GM03348 (cell line): ENCODE measurements at places on chromosomes 5 and 9.
A peak's percentile ranks its signal among the peaks of the same experiment; 100 is the strongest.

GRCh38 chr5:23352446-23352845, 155.0 kb upstream of the PRDM9 start:
- DNase-seq = no peak

- no peak for DNase-seq
Observed at GRCh38 chr9:33120620-33121019, 44.1 kb upstream of the SMU1 start.

DNA sequence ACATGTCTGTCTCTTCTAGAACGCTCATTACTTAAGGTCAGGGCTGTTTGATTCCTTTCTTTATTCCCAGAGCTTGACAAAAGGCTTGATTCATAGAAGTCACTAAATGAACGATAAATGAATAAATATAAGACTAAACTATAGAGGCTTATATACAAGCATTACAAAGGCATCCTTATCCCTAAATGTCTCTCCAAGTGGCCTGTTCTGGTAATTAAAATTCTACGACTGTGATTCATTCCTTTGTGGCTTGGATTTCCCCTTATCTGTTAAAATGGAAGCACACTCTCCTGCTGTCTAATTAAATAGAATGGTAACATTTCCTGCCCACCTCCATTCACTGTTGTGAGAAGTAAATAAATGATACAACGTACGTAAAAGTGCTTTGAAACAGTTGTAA, 49.5 kb downstream of the C7 start:
- DNase-seq = no peak

DNA sequence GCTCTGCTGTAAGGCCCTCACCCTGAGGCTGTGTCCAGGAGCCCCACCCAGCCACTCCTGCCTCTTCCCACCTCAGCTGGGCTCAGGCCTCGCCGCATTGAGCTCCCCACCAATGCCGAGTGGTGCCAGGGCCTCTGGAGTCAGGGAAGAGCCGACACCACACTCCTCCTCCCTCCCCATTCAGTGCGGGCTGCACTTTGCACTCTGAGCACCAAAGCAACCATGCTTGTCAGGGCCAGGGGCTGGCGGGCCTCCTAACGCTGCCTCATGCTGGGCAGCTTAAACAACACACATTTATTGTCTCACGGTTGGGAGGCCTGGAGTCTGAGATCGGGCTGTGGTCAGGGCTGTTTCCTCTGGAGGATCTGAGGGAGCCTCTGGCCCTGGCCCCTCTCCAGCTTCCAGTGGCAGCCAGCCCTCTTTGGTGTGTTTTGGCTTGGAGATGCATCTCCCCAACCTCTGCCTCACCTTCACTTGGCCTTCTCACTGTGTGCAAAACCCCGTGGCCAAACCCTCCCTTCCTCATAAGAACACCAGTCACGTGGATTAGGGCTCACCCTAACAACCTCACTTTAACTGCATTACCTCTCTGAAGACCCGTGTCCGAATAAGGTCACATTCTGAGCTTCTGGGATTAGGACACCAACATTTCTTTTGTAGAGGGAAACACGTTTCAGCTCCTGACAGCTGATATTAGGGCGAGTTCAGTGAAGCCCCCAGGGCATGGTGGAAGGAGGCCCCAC, 157.8 kb downstream of the MED10 start:
- DNase-seq = no peak

DNA sequence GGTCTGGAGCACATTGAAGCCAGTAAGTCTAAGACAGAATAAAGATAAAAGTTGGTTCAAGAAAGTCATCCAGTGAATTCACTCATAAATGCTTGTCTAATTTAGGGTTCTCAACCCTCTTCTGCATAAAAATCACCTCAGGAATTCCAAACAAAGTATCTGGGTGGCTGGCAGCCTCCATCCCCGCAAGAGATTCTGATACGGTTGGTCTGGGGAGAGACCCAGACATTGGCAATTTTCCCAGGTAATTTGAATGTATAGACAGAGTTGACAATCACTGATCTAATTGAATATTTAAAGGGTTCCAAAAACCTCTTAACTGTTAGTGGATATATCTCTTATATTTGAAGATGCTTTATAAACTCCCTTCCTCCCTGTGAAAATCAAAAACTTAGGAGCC, 14.9 kb downstream of the ADAMTSL1 start:
- DNase-seq = no peak

DNA sequence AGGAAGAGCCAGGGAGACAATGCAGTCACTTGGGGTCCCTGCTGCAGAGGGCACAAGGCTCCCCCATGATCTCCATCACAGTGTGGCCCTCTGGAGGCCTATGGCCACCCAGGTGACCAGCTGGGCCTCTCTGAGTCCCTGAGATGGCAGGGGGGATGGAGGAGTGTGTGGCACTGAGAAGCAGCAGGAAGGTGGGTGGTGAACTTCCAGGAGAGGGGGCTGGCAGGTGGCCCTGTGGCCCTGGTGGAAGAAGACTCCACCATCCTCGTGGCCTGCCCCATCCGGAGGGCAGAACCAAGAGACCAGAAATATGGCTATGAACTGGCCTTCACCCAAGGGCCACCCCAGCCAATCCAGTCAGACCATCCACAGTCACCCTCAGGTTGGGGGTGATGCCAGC, 31.7 kb upstream of the AFAP1L1 start:
- no peak for DNase-seq

GRCh38 chr9:134515026-134515821, 126.4 kb upstream of the COL5A1 start:
- peak; percentile 47 for DNase-seq

DNA sequence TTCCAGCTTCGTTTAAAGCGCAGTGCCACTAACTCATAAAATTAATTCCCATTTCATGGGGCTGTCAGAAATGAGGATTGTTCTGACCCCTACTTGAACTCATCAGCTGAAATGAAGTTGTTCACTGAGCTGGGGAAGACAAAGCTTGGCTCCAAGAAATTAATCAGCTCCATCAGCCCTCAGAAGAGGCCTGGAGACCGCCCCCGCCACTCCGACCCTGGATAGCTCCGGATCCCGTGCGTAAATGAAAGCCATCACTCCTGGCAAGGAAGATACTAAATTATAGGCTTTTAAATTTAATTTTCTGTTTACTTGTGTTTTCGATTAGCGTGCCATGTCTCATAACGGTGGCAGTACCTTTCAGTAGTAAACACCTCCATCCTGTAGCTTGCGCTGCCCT, 142.8 kb upstream of the IRX2 start:
- no peak for DNase-seq

DNA sequence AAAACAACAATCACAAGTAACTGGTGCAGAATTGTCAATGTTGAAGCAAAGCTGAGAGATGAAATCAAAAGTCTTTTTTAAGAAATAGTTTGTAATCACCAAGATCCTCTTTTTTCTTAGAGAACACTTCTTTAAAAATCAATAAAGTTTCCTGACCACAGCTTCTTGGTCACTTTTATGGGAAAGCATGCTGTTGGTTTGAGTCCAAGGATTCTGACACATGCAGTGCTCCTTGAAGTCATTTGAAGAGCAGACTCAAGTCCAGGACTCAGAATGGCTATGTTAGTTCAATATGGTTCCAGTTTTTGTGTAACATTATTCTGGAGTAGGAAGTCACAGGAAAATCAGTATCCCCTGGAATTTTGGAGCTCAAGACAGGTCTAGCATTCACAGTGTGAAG, 480.6 kb downstream of the NR2F1-AS1 start:
- peak; percentile 14 for DNase-seq

GRCh38 chr9:117416856-117417255, 2.0 kb upstream of the ASTN2 start:
- no peak for DNase-seq

GRCh38 chr9:27460226-27461023, 63.7 kb upstream of the IFNK start:
- peak; percentile 28 for DNase-seq

DNA sequence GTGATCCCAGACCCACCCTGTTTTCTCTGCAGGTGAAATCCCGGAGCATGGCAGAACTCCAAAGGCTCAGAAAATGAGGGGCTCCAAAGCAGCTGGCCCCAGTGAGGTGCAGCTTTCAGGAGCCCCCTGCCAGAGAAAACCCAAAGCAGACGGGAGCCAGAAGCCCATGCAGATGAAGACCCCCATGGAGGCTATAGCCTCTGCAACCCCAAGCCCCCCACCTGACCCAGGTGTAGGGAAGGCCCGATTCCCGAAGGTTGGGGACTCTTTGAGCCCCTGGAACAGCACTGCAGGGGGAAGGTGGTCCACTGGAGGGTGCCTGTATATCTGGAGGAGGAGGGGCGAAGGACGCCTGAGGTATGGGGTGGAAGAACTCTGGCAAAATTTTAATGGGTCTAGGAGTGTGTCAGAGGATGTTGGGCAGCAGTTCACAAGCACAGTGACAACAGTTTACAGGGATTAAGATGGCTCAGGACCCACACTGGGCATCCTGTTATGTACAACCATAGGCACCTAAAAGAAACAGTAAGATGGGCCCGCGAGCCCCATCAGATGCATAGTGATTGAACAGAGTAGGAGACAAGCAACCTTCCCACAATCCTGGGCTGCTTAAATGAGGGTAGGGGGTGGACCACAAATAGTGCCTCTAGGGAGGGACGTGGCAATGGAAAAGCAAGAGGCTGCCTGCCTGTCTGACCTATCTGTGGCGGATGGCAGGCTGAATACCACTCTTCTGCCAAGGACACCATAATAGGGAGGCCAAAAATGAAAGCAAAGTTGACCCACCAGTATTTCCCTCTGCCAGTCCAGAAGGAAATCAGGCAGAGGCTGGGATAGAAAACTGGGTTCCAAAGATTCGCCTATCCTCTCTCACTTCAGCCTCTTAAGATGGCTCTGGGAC, 16.4 kb upstream of the ANXA6 start:
- no peak for DNase-seq

DNA sequence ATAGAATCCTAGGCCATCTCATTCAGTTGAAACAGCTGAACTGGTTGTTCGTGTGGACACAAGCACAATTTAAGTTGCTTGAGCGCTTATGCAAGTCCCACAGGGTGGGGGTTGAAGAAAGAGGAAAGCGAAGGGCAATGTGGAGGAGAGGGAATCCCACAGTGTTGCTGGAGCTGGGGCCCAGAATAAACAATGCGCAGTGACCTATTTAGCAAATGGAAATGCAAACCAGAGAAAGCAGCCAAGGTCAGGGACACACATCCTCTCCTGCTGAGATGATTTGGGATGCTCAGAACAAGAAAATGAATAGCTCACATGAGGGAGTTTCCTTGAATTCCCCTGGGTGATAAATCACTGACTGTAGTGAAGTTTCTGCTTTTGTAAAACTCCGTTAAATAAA, 838.3 kb downstream of the TLE4 start:
- DNase-seq = no peak

- DNase-seq = no peak
Observed at GRCh38 chr5:40291338-40291737, 388.4 kb upstream of the PTGER4 start.

GRCh38 chr5:73789851-73790281, 163.9 kb downstream of the ARHGEF28 start:
- no peak for DNase-seq

DNA sequence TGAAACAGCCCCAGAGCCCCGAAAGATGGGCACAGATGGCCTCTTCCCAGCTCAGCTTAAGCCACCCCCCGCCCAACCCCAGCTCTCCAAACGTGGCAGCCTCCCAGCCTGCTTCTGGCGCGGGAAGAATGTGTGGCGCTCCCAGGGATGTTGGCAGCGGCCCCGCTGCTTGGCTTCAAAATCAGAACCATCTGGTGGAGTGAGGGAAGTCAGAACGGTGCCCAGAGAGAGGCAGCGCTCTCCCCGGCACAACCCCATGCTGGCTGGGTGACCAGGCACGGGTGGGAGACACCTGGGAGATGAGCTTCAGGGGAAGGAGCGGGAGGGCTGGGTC, 72.7 kb upstream of the ORM1 start:
- peak; percentile 94 for DNase-seq

- DNase-seq = peak; percentile 89
Observed at GRCh38 chr9:88991066-88992034, at the start of gene S1PR3. S1PR3 (plus strand) TSS chr9:88991468; CDS start chr9:89001201, 9,733 bp downstream.

DNA sequence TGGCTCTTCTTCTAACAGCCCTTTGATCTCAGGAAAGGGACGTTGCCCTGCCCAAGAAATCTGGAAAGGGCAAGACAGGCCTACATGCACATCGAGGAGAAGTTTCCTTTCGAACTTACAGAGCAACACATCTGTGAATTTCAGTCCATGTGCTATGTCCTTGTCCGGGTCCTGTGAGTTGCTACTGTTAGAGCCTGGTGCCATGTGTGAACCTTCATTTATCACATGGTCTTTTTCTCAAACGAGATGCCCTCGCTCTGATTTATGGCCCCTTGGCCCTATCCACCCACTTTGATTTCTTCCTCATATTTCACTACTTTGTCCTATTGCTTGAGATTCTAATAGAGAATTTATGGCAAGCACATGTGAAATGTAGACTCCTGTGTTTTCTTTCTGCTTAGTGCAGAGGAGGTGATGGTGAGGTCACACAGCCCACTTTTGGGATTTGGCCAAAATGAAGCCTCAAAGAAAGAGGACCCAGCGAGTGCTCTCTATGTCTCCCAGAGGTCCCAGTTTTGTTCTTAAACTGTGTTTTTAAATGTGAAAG, 153.1 kb downstream of the SNCAIP start:
- no peak for DNase-seq

GRCh38 chr9:87275047-87275725, 222.5 kb upstream of the DAPK1 start:
- DNase-seq = peak; percentile 26

DNA sequence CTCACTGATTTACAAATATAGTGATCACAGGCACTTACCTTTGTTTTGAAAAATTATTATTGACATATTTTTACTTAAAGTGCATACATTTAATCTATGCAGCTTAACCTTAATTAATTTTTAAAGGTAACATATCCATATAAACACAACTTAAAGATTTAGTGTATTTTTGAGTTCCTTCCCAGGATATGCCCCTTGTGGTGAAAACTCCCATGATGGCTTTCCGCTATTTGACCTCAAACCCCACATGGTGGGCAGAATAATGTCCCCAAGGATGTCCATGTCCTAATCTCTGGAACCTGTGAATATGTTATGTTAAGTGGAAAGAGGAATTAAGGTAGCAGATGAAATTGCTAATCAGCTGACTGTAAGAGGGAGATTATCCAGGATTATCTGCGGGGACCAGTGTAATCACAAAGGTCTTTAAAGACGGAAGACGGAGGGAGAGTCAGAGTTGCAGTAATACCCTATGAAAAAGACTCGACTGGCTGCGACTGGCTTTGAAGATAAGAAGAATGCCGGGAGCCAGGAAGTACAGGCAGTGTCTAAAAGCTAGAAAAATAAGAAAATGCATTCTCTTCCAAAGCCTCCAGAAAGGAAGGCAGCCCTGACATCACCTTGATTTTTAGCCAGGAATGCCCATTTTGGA, 193.9 kb downstream of the ICE1 start:
- no peak for DNase-seq
